ENCODE measurements at places on chromosomes 2 and 18. TPM values are rescaled to one million over a fixed set of nuclear protein-coding genes. Genes with fewer than 3 reads are reported as not detected.

Gene DUSP19
- total RNA-seq = 4.7 TPM

Gene FBXO41
- total RNA-seq = 3.7 TPM

Gene ZC3H8
- 18.3 TPM for total RNA-seq

Gene GAD1
- total RNA-seq = 0.39 TPM

DNA sequence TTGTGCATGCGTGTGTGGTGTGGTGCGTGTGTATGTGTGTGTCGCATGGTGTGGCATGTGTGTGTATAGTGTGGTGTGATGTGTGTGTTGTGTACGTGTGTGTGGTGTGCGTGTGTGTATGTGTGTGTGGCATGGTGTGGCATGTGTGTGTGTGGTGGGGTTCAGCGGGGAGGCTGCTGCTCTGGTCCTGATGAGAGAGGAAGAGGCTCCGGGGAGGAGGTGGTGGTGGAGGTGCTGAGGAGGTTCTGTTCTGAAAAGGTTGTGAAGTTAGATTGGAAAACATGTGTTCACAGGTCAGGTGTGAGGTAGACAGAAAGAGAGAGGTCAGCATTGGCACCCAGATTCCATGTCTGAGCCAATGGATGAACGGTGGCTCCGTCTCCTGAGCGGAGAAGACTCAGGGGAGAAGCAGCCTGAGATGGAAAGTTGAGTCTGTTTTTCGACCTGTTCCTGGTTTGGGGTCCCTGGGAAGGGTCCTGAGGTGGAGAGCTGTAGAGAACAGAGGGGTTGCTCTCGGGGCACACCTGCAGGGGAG lies 67.2 kb upstream of the HDAC4 start:
- H3K4me3 ChIP-seq = no peak overlapping the region
- DNase-seq = no peak
- H3K36me3 ChIP-seq = no peaks in the 10 kb centered on the region
- peaks cover 7% of the 10 kb centered on the region for H3K27me3 ChIP-seq

GRCh38 chr2:9189901-9190300 lies 16.7 kb upstream of the ASAP2 start:
- H3K27ac ChIP-seq = no peak overlapping the region
- no peak for DNase-seq
- H3K27me3 ChIP-seq = no peaks in the 10 kb centered on the region
- no peaks in the 10 kb centered on the region for H3K36me3 ChIP-seq
- H3K4me3 ChIP-seq = no peak overlapping the region
- H3K4me1 ChIP-seq = peaks cover 20% of the 10 kb centered on the region

DNA sequence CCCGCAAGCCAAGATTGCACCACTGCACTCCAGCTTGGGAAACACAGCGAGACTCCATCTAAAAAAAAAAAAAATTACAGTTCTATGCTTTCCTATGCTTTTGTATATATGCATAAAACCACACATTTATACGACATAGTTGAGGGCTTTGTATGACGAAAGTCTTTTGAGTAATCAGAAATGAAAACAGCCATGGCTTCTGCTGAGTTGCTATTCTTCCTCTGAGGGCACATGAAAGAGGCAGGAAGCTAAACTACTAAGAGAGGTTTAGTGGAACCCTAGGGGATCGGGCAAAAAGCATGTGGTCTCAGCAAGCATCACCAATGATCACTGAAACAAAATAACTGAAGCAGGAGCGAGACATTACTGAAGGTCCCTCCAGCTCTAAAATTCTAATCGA lies 99.6 kb downstream of the ZAP70 start:
- no peak overlapping the region for H3K27ac ChIP-seq
- H3K27me3 ChIP-seq = no peaks in the 10 kb centered on the region
- no peaks in the 10 kb centered on the region for H3K4me1 ChIP-seq

DNA sequence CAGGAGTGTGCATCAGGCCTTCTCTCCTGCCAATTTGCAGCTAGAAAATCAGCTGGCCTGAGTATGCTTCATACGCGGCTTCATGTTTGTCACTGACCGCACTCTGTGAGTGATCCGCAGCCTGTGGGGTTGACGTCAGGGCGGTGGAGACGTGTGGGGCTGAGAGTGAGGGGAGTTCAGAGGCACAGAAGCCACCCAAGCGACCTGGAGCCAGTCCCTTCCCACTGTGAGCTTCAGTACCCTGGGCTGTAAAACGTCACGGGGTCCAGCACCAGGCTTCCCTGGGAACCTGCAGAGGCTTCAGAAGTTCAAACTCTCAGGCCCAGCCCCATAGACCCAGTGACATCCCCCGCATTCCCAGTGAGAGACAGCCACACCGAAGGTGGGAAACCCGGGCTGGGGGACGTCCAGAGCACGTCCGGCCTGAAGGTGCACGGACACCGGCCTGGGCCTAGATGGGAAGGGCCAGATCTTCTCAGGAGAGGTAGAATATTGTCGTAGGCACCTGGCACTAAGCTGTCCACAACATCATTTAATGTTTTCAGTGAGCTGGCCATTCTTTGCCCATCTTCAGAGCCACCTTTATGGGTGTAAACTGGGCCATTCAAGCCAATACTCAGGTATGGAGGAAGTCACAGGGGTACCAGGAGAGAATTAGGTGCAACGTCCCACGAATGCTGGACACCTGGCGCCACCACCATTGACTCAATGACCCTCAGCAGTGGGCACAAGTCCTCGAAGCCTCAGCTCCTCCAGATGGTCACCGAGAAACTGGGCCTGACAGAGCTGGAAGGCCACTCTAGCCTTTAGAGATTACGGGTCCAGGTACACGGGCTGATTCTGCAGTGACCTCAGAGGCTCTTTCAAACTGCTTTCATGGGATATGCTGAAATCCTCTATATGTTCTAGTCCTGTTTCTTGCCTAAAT lies 235.6 kb upstream of the MYT1L start:
- H3K27me3 ChIP-seq = no peaks in the 10 kb centered on the region
- peaks cover 8% of the 10 kb centered on the region for H3K4me1 ChIP-seq
- H3K27ac ChIP-seq = no peak overlapping the region
- H3K4me3 ChIP-seq = no peak overlapping the region
- H3K36me3 ChIP-seq = no peaks in the 10 kb centered on the region
- no peak for DNase-seq

Measured in neural crest cell (in vitro differentiated cells).